ENCODE measurements at places on chromosomes 1 and 21.

- DNase-seq: no peak
Measured at GRCh38 chr1:170149241-170149640, 3.5 kb downstream of the NTMT2 start.

GRCh38 chr1:32939655-32940371 lies 24.8 kb downstream of the RNF19B start:
- no peak for DNase-seq

DNA sequence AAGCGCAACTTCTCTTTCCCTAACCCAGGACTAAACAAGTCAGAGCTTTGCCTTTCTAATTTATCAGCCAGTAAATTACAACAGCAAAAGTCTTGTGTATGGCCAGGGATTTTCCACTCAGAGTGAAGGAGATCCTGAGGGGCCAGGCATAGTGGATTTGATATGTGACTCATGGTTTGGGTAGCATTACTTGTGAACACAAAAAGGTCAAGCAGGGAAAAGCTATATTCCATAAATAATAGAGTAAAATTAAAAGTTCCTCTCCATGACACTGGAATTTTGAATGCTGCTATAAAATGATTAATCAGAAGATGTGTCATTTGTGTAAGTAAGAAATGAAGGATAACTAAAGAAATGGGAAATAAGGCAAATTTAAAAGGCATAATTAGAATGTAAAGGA lies 284.8 kb downstream of the HLX start:
- DNase-seq: no peak

DNA sequence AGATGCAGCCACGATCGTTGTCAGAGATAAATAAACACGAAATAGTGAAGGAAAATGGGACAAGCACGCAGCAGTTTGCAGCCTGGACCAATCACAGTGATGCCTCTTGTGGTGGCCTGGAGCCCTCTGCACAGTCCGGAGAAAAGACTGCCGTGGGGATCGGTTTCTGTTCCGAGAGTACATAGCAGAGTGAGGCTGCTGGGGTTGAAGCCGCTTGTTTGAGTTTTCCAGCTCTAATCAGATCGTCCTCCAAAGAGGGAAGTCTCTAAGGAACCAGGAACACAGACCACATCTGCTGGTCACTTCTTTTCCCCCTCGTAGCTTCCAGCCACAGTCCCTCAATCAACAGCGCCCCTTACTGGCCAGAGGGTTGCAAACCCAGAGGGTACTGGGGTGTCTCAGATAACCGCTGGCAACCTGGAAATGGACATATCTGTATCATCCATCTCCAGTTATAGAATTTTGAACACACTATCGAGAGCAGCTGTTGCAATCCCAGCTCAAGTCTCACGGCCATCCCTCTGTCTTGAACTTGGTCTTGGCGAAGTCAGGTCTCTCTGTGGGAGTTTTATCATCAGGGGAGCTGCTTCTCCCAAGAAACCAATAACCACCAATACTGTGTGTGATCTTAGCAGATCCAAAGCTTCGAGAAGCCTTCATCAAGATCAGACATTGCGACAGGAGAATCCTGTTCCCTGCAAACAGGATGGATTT lies 57.4 kb downstream of the OLIG1 start:
- DNase-seq: peak; percentile 82

DNA sequence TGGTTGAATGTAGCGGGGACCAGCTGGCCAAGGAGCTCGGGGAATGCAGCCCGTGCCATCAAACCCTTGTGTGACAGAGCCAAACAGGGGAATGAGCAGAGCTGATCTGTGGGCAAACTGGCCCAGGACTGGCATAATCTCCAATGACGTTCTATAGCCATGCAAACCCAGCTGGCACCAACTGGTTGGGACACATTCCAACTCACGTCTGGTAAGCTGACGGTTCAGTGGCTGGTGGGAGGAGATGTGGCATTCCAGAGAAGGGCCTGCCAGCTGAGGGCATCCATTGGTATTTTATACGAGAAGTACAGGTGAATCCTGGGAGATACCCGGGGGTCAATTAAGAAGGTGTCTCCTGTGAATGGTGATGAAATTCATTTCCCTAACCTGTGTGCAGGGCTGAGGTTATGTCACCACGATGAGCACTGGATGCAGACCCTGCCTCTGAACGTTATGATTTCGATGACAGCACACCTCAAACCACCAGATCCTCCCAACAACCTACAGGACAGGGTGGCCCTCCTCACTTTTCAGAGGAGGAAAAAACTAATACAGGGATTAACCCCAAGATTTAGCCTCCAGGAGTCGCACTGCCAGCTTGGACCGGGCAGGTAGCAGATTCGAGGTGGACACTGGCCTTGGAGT lies 39.0 kb upstream of the RUNX3 start:
- DNase-seq: no peak

DNA sequence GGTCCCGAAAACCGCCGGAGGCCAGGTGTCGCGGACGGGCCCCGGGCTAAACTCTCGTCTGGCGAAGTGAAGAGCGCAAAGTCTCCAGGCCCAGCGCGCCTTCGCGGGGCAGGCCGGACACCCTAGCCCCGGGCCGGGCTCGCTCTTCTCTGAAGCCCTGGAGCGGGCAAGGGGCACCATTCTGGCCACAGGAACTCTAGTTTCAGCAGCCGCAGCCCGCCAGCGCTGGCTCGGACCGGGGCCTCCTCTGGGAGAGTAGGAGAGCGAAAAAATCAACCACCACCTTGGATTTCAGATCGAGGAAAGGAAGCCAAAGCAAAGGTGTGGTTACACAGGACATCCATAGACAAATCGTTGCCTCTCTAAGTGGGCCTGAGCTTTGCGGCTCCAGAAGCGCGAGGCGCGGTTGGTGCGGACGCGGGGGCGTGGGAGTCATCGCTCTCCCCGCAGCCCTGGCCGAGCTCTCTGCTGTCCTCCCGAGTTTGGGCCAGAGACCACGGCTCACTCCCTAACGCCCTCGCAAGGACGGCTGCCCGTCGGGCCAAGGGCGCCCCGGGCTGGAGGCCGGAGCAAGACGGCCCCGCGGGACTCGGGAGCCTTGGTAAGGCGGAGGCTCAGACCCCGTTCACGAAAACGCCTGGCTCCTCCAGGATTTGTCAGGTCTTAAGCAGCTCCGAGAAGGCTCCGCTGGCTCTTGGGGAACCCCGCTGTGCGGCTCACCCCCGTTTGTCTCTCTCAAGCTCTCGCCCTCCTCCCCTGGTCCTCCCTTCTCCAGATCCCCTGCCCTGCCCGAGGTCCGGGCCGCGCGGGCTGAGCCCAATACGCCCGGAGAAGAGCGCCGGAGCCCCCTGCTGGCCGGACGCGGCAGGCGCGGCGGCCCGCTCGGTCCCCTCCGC lies 132.9 kb upstream of the DPYD start:
- peak; percentile 71 for DNase-seq

GRCh38 chr1:54001591-54001990 lies 16.4 kb downstream of the LDLRAD1 start:
- DNase-seq: peak; percentile 47

DNA sequence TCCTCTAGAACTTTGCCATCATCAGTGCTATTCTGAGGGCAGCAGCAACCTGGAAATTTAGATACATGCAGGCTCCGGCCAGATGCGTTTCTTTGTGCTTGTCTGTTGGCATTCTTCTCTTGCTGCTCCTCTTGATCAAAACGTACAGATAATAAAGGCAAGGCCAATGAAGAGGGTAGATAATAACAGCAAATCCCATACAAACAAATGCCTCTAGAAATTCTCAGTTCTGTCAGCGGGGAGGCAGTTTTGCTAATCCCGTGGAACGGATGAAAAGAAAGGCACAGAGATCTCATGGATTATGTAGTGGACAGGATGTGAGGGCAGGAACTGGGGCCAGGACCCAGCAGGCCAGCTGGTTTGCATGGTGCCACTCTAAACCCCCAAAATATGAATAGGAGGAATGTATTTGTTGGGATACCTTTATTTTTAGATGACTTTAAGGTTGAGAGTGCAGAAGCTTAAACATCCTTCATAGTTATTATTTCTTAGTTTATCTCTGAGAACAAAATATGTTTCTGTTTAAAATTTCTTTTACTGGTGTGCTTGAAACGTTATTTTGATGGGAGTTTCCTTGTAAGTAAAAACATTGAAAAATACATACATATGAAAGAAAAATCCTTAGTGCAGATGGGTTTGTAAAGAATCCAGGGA lies 1.5 kb downstream of the ITSN1 start:
- DNase-seq: no peak

GRCh38 chr21:29674343-29674742 lies 265.5 kb downstream of the GRIK1 start:
- no peak for DNase-seq

- DNase-seq: no peak
Measured at GRCh38 chr1:198637157-198637556, 1.7 kb upstream of the PTPRC start.

GRCh38 chr1:221594576-221594975 lies 147.3 kb downstream of the DUSP10 start:
- no peak for DNase-seq

GRCh38 chr1:4253935-4254334 lies 353.9 kb upstream of the C1orf174 start:
- no peak for DNase-seq

Data from NCI-H345 (cell line).